ENCODE measurements at places on chromosomes 5 and 9.

DNA sequence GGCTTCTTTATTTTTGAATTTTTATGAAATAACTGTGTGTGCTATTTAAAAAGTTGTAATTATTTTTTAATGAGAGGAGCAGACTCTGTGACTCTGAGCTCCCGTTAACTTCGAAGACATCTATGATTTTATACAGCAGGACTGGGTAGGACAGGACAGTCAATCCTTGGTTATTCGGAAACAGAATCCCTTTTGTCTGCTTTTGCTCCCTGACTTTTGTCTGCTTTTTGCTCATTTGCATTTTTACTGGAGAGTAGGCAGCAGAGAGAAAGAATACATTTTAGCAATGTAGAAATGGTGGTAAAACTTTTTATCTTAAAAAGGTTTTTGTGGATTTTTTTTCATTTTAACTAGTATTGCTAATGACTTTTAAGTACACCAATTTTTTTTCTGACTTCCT lies 303.6 kb downstream of the ARHGAP26 start:
- DNase-seq = no peak

GRCh38 chr9:23123048-23123632 lies 676.5 kb downstream of the DMRTA1 start:
- no peak for DNase-seq

DNA sequence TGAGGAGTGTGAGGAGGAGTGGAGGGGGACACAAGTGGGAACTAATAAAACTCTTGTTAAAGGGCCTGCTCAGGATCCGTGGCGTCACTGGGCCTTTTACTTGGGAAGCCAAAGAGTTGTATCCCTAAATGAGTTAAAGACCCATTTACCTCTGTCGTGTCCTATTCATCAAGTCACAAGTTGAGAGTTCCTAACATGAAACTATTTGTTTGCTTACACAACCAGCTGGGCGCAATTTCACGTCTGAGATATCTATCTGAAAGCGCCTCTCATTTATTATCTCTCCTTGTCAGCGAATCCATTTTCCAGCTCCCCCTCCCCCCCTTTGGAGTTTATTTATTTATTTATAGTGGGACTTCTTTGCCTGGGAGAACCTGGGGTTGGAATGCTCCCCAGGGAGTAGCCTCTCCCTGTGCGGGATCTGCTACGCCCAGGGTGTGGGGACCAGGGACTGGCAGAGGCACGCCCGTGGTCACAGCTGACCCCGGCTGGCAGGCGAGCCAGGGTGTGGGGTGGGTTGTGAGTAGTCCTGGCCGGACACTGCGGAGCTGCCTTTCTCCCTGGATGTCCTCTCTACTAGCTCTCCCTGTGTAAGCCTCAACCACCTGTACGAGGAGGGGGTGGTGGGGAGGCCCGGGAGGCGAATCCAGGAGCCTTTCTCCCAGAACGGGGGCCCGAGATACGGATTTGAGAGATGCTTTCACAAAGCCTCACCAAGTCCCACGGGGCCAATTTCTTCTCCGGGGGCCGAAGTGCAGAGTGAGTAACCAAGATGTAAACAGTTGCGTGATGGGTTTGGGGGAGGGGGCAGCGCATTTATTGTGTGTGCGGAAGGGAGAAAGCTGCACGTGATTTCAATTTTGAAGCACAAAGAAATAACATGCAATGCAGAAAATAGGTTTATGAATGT lies 15.3 kb downstream of the NR2F1 start:
- DNase-seq = no peak

GRCh38 chr9:125151730-125152129 lies 8.4 kb upstream of the SCAI start:
- DNase-seq = no peak

GRCh38 chr5:57718155-57718554 lies 235.5 kb upstream of the ACTBL2 start:
- DNase-seq = no peak

- DNase-seq = no peak
These were observed 29.0 kb upstream of the CCNJL start for GRCh38 chr5:160341309-160341870.

Data from effector memory CD4-positive, alpha-beta T cell (primary cell).